ENCODE measurements at places on chromosomes 7 and 10. TPM values are rescaled to one million over a fixed set of nuclear protein-coding genes. Genes with fewer than 3 reads are reported as not detected.

Gene PPP1R17
- total RNA-seq = not detected

Gene PODXL
- total RNA-seq = 74.4 TPM

Gene BMPR1A
- total RNA-seq = 0.65 TPM

Gene COL26A1
- not detected for total RNA-seq

Gene C10orf95
- not detected for total RNA-seq

Gene LIPJ
- total RNA-seq = not detected

Gene OR2A1
- under 0.01 TPM for total RNA-seq
